ENCODE measurements at places on chromosomes 6 and 20.

DNA sequence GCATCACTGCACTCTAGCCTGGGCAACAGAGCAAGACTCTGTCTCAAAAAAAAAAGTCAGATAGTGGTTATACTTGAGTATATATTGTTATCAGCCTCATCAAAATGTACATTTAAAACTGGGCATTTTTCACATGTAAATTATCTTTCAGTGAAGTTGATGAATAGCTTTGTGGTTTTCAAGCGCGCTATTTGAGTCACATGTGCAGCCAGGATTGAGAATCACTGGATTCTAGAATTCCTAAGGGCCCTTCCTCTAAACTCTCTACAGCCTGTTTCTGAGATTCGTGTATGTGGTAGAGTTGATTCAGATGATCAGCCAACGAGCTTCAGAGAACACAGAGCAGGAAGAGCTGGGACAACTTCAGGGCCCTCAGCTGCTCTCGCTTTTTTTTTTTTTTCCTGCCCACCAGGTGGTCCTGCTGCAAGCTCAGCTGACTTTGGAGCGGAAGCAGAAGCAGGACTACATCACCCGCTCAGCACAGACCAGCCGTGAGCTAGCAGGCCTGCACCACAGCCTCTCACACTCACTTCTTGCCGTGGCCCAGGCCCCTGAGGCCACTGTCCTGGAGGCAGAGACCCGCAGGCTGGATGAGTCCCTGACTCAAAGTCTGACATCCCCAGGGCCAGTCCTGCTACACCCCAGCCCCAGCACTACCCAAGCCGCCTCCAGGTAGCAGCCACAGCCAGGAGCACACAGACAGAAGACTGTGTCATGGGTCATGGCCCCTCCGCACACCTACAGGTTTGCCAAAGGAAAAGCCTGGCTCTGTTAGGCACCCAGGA is 18.3 kb downstream of the C20orf173 start:
- no peak for DNase-seq

DNA sequence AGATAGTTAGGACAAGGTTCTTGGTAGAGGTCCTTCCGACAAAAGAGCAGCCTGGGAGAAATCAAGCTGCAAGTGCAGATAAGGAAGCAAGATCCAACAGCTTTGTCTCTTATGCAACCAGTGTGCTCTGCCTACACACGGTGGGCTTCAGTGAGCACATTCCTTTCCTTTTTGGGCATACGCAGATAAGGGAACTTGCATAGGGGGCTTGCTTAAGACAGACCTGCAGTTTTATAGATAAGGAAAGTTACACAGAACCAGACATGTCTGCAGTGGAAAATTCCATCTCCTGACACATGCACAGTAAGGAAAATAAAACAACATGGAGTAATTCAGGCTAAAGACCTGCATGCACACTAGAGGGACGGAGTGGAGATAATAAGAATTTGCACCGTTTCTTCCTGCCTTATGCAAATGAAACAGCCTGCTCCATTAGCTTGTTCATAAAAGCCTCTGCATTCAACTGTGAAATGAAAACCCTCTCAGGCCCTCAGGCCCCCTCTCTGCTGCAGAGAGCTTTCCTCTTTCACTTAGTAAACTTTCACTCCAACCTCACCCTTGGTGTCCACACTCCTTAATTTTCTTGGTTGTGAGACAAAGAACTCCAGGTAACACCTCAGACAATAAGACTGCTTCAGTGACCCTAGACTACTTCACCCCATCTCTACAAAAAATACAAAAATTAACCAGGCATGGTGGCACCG is 97.5 kb upstream of the MYLIP start:
- DNase-seq: no peak

- no peak for DNase-seq
Observed at GRCh38 chr6:33298773-33299236, at the start of gene RGL2. TSS of gene RGL2 (minus strand) at chr6:33298942. CDS start at chr6:33298610, 332 bp downstream.

- no peak for DNase-seq
Observed at GRCh38 chr6:131107151-131107550, 28.1 kb upstream of the AKAP7 start.

- no peak for DNase-seq
Observed at GRCh38 chr20:22346716-22347115, 237.7 kb downstream of the FOXA2 start.

GRCh38 chr6:76770281-76770680 is 693.0 kb downstream of the HTR1B start:
- DNase-seq: no peak

- no peak for DNase-seq
Observed at GRCh38 chr6:157631412-157631811, 191.6 kb upstream of the SNX9 start.

- DNase-seq: no peak
Observed at GRCh38 chr20:36268440-36269342, 32.4 kb downstream of the AAR2 start.

- DNase-seq: no peak
Observed at GRCh38 chr6:30744054-30744805, at the start of gene IER3. TSS of gene IER3 (minus strand) at chr6:30744547. CDS start at chr6:30744518, 29 bp downstream.

DNA sequence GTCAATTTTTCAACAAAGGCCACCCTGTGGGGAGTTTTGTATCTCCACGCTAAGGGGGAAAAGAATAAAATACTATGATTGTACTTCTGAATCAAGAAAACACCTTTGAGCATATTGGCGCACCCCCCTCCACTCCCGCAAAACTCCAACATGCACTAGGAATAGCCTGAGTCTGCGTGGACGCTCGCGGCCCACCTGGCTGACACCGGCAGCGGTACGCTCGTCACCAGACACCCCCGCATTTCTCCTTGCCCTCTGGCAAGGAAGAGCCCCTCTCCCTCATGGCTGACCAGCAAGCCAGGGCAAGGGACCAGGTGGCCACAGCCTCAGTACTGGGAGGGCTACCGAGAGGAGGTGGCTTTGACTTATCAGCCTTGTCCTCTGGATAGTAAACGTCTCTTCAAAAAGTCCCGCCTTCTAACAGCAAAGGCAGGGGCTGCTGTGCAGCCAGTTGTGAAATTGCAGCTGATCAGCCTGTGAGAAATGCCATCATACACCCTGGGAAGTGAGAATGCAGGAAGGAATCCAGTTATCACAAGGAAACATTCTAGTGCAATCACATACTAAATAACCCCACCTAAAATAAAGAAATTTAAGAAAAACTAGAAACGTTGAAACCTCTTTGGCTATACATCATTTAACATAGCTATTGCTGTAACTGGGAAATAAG is 84.2 kb downstream of the HUS1B start:
- DNase-seq: no peak

GRCh38 chr6:156396791-156397418 is 380.3 kb upstream of the ARID1B start:
- no peak for DNase-seq

DNA sequence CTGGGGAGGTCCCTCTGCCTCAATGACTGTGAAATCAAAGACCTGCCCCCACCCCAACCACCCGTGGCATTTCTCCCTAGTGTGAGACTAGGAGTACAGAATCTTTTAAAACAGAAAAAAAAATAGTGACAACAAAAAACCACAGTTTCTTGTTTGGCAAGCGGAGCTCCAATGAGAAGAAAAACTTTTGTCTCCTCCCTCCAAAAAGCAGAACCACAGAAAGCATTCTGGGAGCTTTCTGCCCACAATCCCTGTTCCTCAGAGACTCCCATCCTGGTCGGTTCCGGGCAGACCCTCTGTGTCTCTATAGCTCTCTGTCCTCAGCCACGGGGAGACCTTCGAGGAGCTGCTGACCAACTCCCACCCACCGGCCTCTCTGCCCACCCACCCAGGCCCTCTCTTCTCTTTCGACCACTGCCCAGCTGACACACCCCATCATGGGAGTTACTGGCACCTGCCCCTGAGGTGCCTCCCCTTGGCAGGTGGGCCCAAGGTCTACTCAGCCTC is 4.9 kb downstream of the PREX1 start:
- DNase-seq: no peak

DNA sequence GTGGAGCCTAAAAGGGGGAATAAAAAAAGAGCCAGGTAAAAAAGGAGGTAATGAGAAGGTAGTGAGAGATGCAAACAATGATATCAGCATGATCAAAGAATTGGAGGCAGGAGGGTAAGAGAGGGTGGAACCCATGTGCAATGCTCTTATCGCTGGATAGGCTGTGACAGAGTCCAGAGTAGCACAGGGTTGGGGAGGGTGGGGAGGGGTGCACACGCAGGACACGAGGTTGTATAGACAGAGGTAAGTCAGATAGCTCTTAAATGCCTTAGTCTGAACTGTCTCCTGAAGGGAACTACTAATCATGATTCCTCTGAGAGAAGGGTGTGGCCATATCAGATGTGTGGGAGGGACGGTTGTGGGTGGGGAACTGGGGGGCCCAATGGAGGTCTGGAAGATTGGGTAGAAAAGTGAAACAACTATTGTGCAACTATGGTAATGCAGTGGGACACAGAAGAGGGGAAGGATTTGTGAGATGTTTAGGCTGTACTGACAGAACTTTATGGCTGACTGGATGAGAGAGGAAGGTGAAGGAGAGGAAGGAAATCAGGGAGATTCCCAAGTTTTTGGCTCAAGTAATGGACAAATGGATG is 354.8 kb downstream of the BTBD9 start:
- no peak for DNase-seq

All from esophagus squamous epithelium (tissue), 5 donors.